Stomach (tissue), 19 donors: ENCODE measurements at places on chromosomes 3 and 15.

- no peak for DNase-seq
These were observed 70.0 kb downstream of the EXOG start for GRCh38 chr3:38566215-38566528.

GRCh38 chr3:107680698-107681097, 157.9 kb downstream of the BBX start:
- DNase-seq, result no peak

- no peak for DNase-seq
These were observed 39.0 kb downstream of the MAPK6 start for GRCh38 chr15:52057996-52058395.

DNA sequence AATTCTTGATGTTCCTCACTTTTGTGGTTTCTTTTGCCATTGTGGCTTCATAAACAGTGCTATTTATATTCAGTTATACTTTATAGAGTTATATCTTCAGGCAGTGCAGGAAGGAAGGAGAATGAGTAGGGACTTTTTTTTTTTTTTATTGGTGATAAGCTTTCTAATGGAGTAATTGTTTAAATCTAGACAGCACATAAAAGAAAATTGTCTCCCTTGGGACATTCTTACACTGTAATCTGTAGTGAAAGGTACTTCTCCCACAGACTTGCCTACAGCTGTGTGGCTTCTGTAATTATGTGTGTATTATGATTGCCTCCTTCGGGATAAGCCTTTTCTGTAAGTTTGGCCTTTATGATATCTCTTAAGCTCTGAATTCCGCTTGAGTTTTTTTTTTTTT, 41.6 kb downstream of the WDR76 start:
- no peak for DNase-seq

DNA sequence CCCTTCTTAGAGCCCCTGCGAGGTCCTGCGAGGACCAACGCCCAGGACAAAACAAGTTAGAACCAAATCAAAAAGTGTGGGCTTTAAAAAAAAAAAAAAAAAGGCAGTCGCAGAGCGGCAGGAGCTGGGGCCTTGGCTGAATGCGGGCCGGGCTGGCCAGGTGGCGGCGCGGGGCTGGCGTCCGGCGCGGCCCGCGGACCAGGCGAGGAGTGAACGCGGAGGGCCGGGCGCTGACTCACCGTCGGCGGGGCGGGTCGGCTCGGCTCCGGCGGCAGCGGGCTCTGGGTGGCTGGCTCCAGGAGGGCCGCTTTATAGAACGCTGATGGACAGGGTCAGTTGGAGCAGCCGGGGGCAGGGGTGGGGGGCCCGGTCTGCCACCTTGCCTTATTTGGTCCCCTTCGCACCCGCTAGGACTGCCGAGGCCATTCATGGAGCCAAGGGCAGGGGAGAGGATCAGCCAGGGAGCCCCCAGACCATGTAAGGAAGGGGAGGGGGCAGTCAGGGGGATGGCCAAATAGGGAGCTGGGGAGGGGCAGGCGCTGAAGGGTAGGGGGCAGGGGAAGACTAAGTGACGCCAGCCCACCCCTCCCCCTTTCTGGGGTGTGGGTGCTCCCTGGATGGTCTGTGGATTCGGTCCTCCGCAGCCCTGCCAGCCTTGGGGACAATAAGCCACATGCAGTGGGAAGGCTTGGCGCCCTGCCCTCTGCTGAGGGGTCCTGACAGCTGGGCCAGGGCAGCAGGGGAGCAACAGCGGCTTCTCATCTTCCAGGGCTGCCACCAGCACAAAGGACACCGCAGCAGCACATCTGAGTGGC, at the start of gene ACTC1:
Gene ACTC1 (minus strand): TSS at position 283 of the 815 bp plus-strand sequence. CDS start 741 bp downstream, outside the sequence.
- DNase-seq, result peak; percentile 73

DNA sequence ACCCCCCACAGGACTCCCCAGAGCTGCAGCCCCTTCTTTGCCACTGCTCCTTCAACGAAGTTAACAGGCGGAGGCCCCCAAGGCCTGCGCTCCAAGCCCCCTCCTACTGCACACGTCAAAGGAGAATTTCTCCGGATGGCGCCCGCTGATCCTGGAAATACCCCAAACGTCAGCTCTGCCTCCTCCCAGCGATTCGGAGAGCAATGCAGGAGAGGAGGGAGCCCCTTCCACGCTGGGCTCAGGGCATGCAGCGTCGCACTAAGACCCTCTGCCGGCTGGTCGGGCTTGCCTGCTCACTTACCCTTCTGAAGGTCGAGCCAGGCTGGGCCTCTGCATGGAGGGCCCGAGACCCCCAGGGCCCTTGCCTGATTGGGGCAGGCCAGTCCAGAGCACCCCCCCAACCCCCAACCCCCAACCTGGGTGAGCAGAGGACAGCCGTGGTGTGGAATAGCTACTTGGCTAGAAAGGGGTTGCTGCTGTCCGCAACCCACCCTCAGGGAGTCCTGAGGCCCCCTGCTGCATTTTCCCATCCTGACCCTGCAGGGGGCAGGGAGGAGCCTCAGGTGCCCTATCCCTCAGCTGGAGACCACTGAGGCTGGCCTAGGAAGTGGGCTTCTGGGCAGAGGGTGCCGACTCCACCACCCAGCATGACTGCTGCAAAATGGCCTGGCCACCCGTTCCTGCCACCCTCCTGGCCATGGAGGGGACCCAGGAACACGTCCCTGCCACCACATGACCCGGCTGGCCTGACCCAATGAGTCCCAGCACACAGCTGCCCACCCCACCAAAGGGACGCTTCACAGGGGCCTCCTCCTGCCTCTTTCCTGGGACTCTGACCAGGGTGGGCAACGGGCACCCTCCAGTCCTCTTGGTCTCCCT, 976 bp downstream of the ATP2B2 start:
- no peak for DNase-seq

- peak; percentile 84 for DNase-seq
These were observed 72.4 kb downstream of the TBC1D2B start for GRCh38 chr15:78004919-78005634.

GRCh38 chr15:80183886-80184285, 31.1 kb downstream of the FAH start:
- DNase-seq, result no peak

DNA sequence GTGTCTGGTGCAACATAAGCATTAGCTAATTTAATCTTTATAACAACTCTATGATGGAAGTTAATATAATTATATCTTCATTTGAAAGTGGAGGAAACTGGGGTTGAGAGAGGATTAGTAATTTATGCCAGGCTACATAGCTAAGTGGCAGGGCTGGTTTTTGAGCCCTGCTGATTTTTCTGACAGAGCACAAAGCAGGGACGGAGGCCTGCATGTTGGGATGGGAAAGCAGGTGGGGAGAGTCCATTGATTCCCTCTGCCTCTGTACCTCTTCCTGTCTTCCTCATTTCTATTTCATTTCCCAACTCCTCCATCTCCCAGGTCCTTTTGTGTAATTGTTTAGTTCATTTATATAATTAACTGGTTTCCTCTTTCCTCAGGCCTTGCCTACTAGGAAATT, 251.6 kb upstream of the ZPLD1 start:
- no peak for DNase-seq

DNA sequence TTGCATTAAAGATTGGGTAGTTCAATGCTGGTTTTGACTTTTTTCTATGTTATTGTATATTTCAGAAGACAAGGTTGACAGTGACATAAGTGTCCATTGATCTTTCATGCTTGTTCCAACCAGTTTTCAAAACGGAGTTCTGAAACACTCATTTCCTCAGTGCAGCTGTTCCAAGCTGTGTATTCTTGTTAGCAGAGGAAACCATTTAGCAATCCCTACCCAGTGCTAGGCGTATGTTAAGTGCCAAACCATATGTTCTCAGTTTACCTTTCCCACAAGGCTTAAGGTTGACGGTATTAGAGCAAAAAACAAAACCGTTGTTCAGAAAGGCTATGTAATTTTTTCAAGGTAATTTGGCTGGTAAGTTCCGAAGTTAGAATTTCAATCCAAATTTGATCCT, 9.1 kb downstream of the ATOSA start:
- no peak for DNase-seq

DNA sequence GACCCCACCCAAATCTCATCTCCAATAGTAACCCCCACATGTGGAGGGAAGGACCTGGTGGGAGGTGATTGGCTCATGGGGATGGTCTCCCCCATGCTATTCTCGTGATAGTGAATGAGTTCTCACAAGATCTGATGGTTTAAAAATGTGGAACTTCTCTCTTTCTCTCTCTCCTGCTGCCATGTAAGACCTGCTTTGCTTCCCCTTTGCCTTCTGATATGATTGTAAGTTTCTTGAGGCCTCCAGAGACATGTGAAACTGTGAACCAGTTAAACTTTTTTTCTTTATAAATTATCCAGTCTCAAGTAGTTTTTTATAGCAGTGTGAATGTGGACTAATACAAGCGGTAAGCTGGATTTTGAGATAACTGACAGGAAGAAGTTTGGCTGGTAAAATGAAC, 60.3 kb upstream of the MBNL1 start:
- no peak for DNase-seq

GRCh38 chr3:42659451-42660130, 6.1 kb downstream of the ZBTB47 start:
- no peak for DNase-seq

- no peak for DNase-seq
These were observed 38.6 kb downstream of the CLEC3B start for GRCh38 chr3:45064512-45065372.

DNA sequence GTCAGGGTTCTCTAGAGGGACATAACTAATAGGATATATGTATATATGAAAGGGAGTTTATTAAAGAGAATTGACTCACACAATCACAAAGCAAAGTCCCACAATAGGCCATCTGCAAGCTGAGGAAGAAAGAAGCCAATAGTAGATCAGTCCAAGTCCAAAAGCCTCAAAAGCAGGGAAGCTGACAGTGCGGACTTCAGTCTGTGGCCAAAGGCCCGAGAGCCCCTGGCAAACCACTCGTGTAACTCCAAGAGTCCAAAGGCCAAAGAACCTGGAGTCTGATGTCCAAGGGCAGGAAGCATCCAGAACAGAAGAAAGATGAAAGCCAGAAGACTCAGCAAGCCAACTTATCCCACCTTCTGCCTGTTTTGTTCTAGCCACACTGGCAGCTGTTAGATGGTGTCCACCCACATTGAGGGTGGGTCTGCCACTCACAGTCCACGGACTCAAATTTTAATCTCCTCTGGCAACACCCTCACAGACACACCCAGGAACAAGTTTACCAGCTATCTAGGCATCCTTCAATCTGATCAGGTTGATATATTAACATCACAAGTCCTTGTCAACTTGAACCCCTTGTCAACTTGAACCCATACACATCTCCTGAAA, 54.2 kb upstream of the ACAD9 start:
- DNase-seq, result no peak

DNA sequence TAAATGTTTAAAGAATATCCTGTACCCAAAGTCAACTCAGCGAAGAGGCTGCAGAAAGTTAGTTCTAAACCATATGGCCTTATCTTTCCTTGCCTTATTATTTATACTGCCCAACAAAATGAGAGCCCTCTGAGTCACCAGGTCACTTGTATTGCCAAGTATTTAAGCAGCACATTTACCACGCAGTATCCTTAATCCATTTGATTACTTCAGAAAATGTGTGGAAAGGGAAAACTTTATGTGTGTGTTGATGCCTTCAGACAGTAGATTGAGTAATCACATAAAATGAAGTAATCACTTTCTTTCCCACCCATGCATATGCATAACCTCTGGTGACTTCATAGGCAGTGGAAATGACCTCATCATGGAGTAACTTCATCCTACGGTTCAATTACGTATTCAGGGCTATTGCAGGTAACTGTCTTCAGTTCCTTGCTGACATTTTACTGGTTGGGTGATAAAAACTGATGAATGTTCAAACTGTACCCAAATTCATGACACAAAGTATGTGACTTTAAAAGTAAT, 7.5 kb upstream of the CADPS start:
- DNase-seq, result no peak

- DNase-seq, result no peak
These were observed 117.9 kb upstream of the PRR20G start for GRCh38 chr3:127405791-127406190.

DNA sequence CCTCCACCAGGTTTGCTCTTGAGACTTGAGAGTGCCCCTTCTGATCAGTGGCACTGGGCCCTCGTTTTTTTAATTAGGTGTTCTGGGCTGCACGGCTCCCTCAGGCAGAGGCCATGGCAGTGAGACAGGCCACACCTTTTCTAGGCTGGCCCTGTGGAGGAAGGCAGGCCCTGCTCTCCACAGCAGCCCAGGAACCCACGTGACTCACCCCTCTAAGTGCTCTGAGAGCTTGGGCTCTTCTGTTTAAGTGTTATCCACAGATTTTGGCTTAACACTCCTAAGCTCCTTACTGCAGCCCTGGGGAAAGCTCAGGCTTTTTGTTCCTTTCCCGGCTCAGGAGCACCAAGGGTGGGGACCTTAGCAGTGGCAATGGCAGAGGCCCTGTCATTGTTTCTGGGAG, 463.2 kb upstream of the GBE1 start:
- DNase-seq, result no peak

DNA sequence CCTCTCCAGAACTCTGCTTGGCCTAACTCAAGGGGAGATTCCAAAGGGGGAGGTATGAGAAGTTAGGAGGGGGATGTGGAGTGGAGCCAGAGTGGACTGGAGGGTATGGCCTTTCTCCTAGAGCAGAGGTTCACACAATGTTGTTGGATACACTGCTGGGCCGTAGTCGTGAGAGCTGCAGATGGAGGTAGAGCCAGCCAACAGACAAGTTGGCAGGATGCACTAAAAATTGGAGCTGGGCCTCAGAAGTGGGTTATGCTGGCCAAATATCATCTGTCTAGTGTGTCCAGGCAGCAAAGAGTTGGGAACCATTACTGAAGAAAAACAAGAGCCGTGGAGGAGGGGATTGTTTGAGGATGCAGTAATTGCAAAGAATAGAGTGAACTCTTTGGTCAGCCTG, 27.7 kb upstream of the LRRFIP2 start:
- no peak for DNase-seq

DNA sequence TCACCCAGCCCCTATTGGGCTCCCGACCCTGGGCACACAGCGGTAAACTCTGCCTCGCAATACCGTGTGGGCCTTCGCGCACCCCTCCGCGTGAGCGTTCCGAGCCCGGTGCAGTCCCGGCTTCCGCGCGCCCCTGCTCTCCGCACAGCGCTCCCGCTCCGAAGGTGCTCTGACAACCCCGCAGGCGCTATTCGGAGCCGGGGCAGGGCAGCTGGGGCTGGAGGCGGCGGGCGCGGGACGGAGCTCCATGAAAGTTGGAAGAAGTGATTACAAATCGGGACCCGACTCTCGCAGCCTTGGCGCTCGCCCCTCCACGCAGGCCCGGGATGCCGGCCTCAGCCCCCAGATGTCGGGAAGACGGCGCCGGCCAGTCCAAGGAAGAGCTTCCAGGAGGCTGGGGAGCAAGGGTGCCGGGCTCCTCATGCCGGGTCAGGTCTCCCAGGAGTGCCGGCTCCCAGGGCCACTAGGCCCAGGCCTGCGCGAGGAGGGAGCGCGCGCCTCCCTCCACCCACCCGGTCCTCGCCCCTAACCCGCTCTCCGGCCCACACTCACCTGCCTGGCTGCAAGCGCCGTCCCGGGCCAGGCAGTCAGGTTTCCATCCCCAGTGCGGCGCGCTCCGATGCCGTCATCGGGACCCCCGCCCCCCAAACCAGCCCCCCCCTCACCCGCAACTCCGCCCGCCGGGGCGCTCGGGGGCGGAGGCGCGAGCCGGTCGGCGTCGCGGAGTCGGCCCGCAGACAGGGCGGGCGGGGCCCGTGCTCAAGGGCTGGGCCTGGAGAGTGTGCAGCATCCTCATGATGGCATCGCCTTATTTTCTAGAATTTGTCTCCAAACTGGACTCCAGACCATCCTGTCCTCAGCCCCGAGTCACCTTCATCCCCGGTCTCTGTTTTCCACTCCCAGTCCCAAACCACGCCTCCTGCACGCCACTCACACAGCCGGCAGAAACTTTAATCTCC, at the start of gene KIF7:
Gene KIF7 (minus strand): TSS at position 621 of the 959 bp plus-strand sequence. CDS start 2,537 bp downstream, outside the sequence.
- peak; percentile 87 for DNase-seq
